ENCODE measurements at places on chromosomes 3 and 15.

DNA sequence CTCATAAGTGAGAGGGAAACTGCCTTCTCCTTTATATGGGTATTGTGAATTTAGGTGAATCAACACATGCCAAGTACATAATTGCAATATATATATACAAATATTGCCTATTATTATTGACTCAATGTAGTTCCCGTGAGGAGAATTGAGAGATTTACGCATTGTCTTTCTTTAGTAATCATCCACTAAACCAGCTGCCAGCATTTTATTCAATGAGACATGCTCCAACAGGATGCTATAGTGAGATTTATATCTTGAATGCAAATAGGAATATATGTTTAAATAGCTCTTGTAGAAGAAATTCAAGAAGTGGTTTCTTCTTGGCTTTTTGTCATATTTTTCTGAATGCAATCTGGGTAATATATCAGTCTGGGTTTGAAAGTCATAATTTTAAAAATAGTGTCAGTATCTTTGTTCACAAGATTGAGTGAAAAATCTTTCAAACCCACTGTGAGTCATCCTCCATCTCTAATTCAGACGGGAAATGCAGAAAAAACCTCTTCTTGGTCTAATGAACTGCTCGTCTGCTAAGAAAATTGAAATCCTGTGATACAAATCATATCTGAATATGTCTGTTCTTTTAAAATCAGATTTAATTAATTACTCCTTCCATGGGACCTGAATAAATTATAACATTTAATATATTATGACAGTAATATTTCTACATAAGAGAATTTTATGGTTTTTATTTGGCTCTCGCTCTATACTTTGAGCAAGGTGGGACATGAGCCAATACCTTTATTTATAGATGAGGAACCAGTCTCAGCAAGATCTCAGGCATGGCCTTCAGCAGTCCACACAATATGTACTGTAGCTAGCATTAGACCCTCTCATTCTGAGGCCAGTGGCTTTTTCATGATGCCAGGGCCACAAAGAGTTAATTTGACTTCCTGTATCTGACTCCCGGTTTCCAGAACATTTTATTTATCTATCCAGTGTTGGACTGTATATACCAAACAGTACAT is 516.0 kb downstream of the GABRG3 start:
- DNase-seq: no peak

- DNase-seq: no peak
Observed at GRCh38 chr3:68123231-68123630, 468.8 kb upstream of the SUCLG2 start.

DNA sequence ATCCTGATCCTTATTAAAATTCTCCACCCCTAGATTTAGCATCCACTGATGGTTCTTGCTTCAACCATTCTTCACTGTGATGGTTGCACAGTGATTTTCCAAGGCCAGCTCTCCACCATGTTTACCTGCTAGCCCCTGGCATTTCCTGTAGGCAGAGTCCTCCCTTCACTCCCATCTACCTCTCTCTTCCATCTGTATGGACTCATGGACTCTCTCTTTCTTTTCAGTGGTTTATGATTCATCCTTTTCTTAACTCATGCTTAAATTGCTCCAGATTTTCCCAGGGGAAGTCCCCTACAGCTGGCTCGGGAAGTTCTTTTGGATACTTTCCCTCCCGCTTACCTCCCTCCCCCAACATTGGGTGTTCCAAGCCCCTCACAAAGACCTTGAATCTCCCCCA is 18.7 kb downstream of the TGM4 start:
- DNase-seq: peak; percentile 50

- no peak for DNase-seq
Observed at GRCh38 chr3:114290911-114291901, 2.6 kb upstream of the TIGIT start.

GRCh38 chr15:71288348-71288955 is 173.2 kb downstream of the THSD4 start:
- no peak for DNase-seq

DNA sequence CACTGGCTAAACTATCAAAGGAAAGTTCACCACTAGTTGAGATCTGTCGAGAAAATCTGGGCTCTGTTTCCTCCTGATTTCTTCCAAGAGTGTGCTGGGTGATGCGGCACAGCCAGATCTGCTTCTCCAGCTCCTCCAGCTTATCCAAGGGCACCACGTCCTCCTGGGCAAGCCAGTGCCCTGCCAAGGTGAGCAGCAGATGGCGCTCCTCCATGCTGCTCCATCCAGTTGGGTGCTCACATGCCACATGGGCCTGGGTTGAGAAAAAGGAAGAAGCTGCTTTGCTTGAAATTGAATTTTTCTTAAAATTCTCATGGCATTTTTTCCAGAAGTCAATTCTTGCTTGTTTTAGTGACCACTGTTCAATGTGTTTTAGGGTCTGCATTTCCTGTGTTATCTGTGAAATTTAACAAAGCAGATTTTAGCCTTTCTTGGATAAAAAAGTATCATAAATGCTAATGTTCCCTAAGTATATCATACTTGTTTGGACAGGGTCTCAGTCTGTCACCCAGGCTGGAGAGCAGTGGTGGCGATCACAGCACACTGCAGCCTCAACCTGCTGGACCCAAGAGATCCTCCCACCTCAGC is 47.3 kb downstream of the EIF3J start:
- DNase-seq: no peak

DNA sequence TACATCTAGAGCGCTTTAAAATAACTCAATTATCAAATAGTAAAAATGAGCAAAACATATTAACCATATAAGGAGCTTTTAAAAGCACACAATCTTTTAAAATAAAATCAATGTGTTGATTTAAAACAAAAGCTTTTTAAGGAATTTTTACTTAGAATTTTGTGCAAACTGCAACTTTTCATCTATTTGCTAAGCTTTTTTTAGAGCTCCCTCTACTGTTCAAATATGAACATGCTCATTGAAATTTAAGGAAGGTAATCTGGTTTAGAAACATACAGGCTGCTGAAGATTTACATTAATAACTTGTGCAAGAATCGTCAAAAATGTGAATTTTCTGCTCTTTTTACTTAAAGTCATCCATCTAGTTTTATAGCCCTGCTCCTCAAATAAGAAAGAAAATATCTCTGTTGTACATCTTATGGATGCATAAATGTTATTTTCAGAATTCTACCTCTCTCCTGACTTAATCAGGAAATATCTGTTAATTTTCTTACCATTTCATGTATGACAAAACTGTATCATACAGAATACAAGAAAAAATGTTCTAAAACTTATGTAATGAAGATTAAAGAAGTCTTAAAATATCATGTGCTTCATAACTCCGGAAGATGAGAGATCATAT is 469.4 kb upstream of the ROBO2 start:
- no peak for DNase-seq

All from epithelial cell of prostate (primary cell).